ENCODE measurements at places on chromosomes 2 and 18. TPM values are rescaled to one million over a fixed set of nuclear protein-coding genes. Genes with fewer than 3 reads are reported as not detected.

DNA sequence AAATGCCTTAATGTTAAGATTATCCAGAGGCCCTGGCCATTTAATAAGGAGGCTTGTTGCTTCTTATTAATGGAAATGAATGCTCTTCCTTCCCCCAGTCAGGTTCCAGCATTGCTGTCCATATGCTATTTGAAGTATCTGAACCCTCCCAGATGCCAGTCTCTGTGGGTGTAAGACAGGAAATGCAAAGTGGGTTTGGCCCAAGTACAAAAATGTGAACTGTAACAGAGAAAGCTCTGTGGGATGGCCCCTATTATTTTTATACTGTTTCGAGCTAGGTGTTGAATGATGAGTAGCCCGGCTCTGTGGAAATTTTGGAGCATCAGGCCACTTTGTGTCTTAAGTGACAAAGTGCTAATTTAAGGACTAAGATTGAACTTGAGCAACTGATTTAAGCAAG, 141.0 kb downstream of the UXS1 start:
- H3K4me1 ChIP-seq = no peaks in the 10 kb centered on the region
- H3K27ac ChIP-seq = no peak overlapping the region
- no peaks in the 10 kb centered on the region for H3K36me3 ChIP-seq
- no peaks in the 10 kb centered on the region for H3K27me3 ChIP-seq
- no peak for DNase-seq
- no peak overlapping the region for H3K4me3 ChIP-seq

DNA sequence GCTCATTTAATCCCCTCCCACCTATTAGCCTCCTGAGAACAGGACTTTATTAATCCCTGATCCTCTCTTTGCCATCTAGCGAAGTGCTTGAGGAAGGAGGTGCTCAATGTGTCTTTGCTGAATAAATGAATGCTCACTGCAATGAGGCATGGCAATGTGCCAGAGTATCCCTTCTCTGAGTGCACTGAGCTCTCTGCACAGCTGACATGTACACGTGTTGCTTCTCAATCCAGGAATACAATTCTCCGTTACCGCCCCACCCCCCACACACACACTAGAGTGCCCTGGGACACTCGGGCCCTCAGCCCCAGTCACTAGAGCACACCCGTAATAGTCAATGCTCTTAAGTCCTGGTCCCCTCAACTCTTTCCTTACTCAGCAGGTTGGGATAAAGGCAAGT, 41.4 kb downstream of the FAM178B start:
- no peak overlapping the region for H3K4me3 ChIP-seq
- no peaks in the 10 kb centered on the region for H3K4me1 ChIP-seq
- no peak for DNase-seq
- H3K27ac ChIP-seq = no peak overlapping the region

DNA sequence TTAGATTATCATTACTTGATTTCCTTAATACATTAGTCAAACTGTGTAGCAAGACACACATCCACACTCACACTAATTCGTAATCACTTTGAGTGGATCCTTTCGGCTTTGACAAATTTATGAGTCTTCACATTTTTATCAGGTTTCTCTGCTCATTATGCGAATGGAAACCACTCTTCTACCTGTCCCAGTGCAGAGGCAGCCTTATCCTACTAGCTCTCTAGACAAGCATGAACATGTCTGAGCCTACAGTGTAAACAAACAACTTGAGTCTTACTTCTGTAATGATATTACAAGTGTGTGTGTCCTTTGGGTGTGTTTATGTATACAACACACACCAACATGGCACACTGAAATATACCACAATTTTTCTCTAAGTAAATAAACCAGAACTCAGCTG, 361.9 kb upstream of the CHST9 start:
- no peak overlapping the region for H3K4me3 ChIP-seq
- no peaks in the 10 kb centered on the region for H3K4me1 ChIP-seq
- H3K27me3 ChIP-seq = no peaks in the 10 kb centered on the region

DNA sequence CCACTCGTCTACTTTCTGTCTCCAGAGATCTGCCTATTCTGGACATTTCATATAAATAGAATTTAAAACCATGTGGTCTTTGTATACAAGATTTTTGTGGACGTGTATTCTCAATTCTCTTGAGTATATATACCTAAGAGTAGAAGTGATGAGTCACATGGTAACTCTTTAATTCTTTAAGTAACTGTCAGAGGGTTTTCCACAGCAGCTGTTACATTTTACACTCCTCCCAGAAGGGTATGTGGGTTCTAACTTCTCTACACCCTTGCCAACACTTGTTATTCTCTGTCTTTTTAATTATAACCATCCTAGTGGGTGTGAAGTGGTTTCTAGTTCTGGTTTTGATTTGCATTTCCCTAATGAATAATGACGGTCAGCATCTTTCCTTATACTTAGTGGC, 70.9 kb downstream of the MAP3K20 start:
- peaks cover 3% of the 10 kb centered on the region for H3K36me3 ChIP-seq
- no peak for DNase-seq
- H3K27me3 ChIP-seq = no peaks in the 10 kb centered on the region
- H3K4me1 ChIP-seq = peaks cover 8% of the 10 kb centered on the region
- H3K27ac ChIP-seq = no peak overlapping the region

GRCh38 chr2:160440888-160441287, 52.7 kb downstream of the RBMS1 start:
- peaks cover 20% of the 10 kb centered on the region for H3K36me3 ChIP-seq
- H3K27ac ChIP-seq = no peak overlapping the region
- H3K27me3 ChIP-seq = no peaks in the 10 kb centered on the region
- no peak for DNase-seq

- H3K27me3 ChIP-seq = no peaks in the 10 kb centered on the region
- no peak overlapping the region for H3K27ac ChIP-seq
- no peak for DNase-seq
- no peaks in the 10 kb centered on the region for H3K4me1 ChIP-seq
- no peaks in the 10 kb centered on the region for H3K36me3 ChIP-seq
These were observed 123.1 kb downstream of the SOCS6 start for GRCh38 chr18:70411876-70412435.

DNA sequence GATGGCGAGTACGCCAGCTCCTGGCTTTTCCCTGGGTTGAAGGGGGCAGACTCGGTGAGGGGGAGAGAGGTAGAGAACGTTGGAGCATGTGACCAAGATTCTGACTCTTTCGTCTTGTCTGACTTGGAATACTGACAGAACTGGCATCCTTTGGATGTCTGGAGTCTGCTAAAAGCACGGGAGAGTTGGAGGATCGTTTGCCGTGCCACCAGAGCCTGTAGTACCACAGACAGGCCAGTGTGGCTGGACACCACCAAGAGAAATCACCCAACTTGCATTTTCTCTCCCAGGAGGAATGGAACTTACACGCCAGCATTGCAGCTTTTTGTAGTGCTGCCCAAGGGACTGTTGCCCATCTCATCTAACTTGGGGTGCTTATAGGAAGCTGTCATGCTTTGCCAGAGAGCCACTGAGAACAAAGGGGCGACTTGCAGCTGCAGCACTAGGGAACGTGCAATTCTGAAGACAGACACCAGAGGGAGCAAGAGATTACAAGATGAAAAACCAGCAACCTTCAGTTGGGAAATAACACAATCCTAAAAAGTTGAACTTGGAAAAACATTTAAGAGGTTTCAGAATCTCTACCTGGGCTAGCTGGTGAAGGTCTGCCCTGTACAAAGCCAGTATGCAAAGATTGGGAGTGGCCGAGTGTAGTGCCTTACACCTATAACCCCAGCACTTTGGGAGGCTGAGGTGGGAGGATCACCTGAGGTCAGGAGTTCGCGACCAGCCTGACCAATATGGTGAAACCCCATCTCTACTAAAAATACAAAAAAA, 24.1 kb downstream of the PSMG2 start:
- DNase-seq = peak; percentile 91
- H3K27me3 ChIP-seq = no peaks in the 10 kb centered on the region
- no peak overlapping the region for H3K27ac ChIP-seq

DNA sequence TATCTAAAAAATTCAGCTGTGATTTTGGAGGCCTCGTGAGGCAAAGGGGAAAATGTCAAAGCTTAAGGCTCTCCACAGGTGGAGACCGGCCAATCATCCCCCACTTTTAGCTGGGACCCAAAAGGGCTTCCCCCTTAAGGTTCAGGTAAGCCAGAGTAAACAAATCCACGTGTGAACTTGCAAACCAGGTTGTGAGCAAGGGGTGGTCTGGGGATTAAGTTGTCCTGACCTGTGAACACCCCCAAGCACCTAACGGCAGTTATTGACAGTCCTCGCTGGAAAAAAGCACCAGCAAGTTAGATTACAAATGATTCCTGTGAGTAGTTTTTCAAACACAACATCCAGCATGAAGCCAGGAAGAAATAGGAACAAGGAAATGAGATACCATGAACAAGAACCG, 42.9 kb downstream of the MYO7B start:
- DNase-seq = no peak
- no peak overlapping the region for H3K4me3 ChIP-seq
- H3K27me3 ChIP-seq = no peaks in the 10 kb centered on the region
- no peak overlapping the region for H3K27ac ChIP-seq

DNA sequence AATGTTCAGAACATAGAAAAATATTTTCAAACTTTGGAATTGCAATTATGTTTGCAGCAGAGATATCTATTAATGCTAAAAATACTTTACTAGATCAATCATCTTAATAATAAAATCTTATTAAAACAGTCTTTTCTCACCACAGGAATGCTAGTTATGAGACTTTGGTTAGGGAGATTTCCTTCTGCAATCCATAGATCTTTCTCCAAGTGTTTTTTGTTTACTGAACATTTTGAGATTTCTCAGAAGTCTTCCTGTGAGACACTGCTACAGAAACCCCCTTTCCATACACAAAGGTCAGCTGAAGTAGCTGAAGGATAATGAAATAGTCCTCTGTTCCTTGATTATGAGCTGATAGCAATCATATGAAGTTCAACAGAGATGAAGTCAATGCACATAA, 59.4 kb upstream of the RAPH1 start:
- H3K27ac ChIP-seq = no peak overlapping the region
- no peak for DNase-seq
- H3K36me3 ChIP-seq = no peaks in the 10 kb centered on the region

The B3GNT2 gene
- 59.2 TPM for total RNA-seq

The QPCT gene
- total RNA-seq = 17.7 TPM

The SLC4A5 gene
- total RNA-seq = 2.4 TPM
